Smooth muscle cell of the coronary artery (primary cell): ENCODE measurements at places on chromosomes 2 and 18. TPM values are rescaled to one million over a fixed set of nuclear protein-coding genes. Genes with fewer than 3 reads are reported as not detected.

TMEM169 gene
- 0.30 and 0.47 TPM in 2 replicates for total RNA-seq

ATF2 gene
- 34.3 and 51.2 TPM in 2 replicates for total RNA-seq

RAB6C gene
- not detected in 2 replicates for total RNA-seq

CROCC2 gene
- total RNA-seq, result 0.12 TPM in 1 of 2 replicates, not detected in the other

ACADL gene
- 0.12 and 0.83 TPM in 2 replicates for total RNA-seq

HRH4 gene
- 0.08 and 0.12 TPM in 2 replicates for total RNA-seq
